Stromal cell of bone marrow (primary cell): ENCODE measurements at places on chromosomes 13 and 19.
A peak's percentile ranks its signal among the peaks of the same experiment; 100 is the strongest.

- no peak for DNase-seq
Observed at GRCh38 chr13:110119935-110120905, 186.7 kb downstream of the COL4A1 start.

DNA sequence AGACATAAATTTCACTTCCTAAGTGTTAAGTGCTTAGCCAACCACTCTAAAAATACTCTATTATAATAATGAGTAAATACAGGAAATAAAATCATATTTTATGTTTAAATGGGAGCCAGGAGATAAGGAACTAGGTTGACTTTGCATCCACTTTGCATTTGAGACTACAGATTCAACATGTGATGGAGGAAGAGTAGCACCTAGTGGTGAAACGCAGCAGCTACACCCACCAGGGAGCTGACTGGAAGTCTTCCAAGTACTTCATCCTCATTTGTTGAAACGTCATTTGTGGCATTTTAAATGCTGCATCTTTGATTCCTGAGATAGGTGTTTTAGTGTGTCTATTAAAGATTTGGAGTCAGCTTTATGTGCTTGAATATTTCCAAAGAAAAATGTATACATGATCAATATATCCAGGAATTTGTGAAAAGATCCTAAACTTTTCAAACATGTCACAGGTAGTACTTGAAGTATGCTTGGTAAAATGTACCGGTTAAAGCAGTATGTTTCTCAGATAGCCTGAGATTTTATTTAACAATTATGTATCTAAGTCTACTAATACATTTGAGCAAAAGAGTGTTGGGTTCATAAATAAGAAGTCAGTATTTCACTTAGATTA is 17.4 kb upstream of the KCTD12 start:
- DNase-seq: no peak

DNA sequence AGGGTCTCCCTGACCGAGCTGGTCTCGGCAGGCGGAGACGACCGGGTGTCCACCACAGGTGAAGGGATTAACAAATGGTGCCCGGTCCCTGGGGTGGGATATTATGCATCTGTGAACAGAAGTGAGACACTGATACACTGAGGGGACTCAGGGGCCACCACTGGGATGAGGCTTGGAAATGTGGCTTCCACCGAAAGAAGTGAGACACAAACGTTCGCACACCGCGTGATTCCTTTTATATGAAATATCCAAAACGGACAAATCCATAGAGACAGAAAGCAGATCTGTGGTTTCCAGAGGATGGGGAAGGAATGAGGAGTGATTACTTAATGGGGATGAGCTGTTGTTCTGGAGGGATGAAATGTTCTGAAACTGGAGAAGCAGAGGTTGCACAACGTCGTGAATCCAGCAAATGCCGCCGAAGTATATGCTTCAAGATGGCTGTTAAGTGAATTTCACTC is 47.5 kb downstream of the C13orf46 start:
- DNase-seq: peak; percentile 82

DNA sequence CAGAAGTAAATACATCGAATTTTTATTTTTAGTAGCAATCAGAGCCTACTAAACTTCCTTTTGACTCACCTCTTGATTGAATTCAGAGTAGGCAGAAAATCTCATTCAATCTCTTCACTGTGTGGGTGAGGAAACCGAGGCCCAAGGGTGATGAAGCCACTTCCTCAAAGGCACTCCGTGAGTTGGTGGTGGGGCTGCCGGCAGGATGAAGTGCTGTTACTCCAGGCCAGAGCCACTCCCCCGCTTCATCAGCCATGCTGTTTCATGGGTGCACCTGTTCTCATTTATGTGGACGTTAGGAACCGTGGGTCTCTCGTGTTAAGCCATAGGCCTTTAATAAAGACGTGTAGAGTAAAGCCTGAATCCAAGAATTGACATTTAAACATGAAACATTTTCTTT is 13.2 kb downstream of the ING1 start:
- no peak for DNase-seq

DNA sequence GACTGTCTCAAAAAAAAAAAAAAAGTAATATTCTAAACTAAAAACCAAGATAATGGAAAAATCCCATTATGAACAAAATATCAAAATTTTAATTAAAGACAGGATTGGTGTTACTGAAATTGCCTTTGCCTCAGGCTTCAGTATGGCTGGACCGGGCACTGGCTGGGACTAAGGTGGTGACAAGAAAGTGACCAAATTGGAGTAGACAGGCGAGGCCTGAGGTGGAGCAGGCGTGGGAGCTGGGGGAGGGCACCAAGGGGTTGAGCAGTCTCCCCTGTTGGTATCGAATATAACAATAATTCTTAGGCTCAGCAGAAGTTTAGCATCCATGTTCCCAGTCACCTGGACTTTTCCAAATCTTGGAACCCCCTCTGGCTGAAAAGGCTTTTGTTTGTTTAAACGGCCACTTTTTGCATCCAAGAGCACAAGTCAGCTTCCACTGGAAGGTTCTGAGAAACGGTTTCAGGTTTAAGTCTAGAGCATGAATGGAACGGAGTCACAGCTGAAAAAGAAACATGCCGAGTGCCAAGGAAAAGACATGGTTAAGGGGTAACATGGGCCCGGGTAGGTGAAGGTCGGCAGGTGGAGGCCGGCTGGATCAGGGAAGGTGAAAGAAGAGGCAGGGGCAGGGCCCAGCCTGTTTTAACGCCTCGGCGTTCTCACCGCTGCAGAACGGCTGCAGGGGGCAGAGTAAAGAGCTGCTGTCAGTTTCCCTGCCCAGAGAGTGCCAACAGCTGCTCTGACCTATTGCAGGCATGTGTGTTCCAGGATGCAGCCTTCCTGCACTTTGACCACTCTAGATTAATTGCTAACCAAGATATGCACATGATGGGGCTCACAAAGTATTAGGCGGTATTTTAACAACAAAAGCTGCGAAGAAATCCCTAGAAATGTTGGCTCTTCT is 104.4 kb downstream of the TM9SF2 start:
- DNase-seq: no peak

- DNase-seq: no peak
Observed at GRCh38 chr19:38701455-38702063, 42.7 kb downstream of the CAPN12 start.

- no peak for DNase-seq
Observed at GRCh38 chr19:7606289-7606688, 10.6 kb downstream of the CAMSAP3 start.
